ENCODE measurements at places on chromosomes 7 and 10.

- no peak for DNase-seq
Observed at GRCh38 chr7:132345543-132346129, 230.6 kb downstream of the PLXNA4 start.

DNA sequence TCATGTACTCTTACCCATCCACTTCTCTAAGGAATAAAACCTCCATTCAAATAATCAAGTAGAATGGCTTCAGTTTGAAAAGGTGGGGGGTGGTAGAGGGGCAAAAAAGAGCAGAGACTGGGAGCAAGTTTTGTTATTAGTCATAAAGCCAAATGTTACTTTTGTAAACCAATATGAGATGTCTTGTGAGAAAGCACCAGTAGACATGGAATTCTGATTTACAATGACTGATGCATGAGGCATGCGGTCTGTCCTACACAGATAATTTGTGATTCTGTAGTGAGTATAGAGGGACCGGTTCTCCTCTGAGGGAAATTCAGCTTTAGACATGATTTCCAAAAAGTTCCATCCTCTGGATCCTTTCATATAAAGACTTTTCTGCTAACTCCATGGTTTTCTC, 12.9 kb upstream of the ABCA13 start:
- DNase-seq: no peak

- DNase-seq: no peak
Observed at GRCh38 chr7:116713500-116713899, 41.5 kb downstream of the MET start.

GRCh38 chr10:29189256-29189655, 99.6 kb upstream of the LYZL1 start:
- DNase-seq: no peak

- DNase-seq: no peak
Observed at GRCh38 chr7:130154131-130154500, 51.1 kb downstream of the TMEM209 start.

DNA sequence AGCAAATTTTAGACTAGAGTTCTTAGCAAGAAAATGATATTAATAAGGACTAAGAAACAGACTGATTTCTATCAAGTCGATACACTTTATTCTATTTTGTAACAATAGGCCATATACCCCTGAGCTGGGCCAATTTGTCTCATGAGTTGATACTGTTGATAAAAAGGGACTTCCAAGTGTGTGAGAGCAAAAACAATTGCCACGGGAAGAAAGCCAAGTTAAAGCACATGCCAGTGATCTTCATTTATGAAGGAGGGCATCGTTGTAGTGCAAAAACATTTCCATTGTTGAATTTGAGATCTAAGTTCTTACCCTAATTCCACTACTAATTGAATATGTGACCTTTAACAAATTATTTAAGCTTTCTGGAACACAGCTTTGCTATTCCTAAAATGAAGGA, 119.9 kb downstream of the CNOT4 start:
- no peak for DNase-seq

DNA sequence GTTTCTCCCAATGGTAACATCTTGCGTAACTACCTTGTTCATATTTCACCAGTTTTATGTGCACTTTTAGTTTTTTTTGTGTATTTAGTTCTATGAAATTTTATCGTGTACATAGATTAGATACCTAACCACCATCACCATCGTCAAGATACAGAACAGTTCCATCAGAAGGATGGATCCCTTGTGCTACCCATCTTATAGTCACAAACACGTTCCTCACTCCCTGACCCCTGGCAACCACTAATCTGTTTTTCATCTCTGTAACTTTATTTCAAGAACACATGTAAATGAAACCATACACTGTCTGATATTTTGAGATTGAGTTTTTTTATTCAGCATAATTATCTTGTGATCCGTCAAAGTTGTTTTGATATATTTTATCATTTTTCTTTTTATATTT, 29.9 kb downstream of the FANK1 start:
- no peak for DNase-seq

- DNase-seq: no peak
Observed at GRCh38 chr7:114088470-114088940, 169.7 kb upstream of the PPP1R3A start.

- no peak for DNase-seq
Observed at GRCh38 chr7:29606287-29606721, 42.7 kb downstream of the PRR15 start.

GRCh38 chr10:7421526-7421925, 10.7 kb upstream of the SFMBT2 start:
- no peak for DNase-seq

DNA sequence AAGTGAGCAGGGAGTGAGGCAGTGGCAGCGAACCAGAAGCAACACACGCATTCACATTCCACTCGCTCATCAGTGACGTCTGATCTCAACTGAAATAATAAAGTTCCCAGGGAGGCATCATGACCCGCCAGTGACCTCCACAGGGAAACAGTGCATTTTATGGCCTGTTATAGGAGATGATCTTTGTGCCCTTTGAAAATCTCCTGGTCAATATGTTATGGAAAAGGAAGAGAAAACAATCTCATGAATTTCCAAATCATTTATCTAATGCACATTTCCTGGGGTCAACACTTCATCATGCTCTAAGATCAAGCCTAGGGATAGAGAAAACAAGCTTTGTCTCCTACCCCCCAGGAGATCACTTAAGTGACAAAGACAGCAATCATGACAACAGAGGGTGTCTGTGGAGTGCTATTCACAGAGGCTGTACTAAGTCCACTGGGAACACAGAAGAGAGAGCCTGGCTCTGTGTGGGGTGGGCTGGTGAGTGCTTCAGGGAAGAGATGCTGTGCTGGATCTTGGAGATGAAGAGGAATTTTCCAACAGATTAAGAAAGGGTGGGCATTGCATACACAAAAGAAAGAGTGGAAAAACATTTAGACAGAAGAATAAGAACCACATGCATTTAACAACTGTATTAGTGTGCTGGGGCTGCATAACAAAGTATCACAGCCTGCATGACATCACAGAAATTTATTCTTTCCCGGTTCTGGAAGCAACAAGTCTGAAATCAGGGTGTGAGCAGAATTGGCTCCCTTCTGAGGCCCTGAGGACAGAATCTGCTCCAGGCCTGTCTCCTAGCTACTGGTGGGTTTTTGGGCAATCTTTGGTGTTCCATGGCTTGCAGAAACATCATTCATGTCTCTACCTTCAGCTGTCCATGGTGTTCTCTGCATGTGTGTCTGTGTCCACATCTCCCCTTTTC, 613.9 kb upstream of the IGFBP3 start:
- DNase-seq: no peak

DNA sequence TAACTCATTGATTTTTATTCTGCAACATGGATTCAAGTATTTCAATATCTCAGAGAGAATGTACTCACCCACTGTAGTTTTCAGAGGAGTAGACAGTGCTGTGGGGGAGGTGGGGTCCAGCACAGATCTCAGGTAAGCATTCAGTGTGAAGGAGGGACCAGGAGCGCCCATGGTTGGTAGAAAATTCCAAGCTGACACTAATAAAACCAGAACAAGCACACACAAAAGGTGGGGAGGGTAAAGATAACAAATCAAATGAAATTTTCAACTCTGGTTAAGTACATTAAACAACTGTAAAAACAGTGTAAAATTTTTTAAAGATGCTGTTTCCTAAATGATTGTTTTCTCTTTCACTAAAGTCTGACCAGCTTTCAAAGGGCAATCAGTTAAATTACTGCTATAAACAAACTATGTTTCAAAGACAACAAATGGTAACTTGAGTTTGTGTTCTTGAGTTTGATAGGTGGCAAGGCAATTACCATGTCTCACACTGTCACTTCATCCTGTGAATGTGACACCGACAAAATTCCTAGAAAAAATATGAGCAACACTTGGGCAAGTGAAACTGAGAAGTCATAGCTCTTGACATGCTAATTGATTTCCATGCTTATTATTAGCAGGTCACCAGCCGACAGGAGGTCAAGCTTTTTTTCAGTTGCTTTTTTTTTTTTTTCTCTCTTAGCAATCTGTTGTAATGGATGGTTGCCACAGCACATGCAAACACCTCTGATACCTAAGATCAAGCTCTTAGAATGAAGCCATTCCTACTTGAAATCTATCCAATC, 205.8 kb upstream of the SLC26A5 start:
- DNase-seq: no peak

- no peak for DNase-seq
Observed at GRCh38 chr7:38702002-38702535, 70.9 kb upstream of the AMPH start.

DNA sequence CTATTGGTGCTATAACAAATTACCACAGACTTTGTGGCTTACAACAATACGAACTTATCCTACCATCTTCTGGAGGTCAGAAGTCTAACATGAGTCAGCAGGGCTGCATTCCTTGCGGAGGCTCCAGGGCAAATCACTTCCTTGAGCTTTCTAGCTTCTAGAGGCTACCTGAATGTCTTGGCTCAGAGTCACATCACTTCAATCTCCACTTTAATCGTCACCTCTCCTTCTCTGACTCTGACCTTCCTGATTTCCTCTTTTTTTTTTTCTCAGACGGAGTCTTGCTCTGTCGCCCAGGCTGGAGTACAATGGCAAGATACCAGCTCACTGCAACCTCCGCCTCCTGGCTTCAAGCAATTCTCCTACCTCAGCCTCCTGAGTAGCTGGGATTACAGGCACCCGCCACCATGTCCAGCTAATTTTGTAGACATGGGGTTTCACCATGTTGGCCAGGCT, 44.6 kb upstream of the ANAPC16 start:
- DNase-seq: no peak
